Posterior cingulate gyrus (tissue), 11 donors: ENCODE measurements at places on chromosomes 1 and 21.

DNA sequence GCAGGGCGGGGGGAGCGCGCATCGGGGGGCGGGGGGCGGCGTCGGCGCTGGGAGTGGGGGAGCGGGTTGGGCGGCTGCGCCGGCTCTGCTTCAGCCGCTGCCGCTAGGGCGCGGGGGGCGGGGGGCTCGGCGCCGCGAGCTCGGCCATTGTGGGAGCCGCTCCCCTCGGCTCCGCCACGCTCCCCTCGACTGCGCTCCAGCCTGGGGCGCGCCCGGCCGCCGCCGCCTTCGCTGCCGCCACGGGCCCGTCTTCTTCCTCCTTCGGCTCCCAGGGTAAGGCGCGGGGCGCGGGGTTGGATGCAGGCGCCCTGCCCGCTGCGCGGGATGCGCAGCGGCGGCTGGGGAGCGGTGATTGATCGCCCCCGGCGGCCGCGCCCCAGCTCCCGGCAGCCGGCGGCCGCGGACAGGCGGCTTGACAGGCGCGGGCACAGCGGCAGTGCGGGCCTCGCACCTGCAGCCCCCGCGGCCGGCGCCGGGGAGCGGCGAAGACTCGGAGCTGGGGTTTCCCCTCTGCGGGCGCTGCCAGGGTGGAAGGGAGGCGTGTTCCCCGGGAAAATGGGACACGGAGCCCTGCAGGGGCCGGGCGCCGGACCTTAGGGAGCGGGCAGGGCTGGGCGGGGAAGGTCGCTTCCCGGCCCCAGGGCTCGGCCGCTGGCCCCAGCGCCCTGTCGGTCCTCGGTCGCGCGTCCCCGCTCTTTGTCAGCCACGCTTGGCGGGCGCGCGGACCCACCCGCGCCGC lies 55.3 kb downstream of the NDUFS5 start:
- DNase-seq, result no peak

DNA sequence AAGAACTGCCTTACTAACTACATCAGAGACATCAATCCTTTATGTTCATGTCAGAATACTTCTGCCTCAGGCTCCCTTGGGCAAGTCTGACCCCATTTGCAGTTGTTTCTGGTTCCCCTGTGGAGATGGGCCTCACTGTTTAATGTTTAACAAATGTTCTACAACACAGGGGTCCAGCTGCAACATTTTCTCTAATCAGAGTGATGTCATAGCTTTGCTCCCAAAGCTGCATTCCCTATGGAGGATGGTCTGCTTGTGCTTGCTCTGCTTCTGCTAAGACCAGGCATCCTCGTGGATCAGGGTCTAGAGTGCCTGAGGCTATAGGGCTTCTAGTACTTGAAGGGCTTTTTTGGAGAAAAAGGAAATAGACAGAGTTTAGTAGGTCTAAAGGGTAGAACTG lies 1071.2 kb downstream of the TTLL7 start:
- DNase-seq, result no peak

DNA sequence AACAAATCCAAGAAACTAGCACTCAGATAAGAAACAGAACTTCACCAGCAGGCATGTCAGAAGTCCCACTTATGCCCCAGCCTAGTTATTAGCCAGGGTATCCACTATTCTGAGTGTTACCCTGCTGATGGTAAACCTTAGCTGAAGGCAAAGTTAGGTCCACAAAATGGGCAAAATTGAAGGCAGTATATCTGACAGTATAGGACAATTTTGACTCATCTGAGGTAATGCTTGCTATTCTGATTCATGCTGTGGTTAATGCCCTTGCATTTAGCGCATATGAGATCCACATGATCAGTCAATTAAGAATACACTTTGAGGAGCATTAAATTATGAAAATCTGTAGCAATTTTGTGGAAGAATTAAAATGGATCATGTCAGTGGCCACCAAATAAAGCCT lies 15.1 kb downstream of the IFI44 start:
- DNase-seq, result no peak

DNA sequence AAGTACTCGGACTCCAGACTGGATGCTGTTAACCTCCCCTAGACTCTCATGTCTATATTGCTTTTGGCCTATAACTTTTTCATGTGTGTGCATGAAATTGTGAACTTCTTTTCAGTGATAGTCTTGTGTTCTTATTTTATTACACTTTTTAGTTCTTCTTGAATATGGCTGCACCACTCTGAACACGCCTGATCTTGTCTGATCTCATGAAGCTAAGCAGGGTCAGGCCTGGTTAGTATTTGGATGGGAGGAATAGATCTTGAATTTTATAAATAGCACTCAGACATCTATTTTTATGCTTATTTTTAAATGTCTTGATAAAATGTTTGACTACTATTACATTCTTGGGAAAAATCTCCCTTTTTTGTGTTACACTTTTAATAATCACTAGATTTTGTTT lies 22.4 kb downstream of the TCP10L start:
- no peak for DNase-seq

DNA sequence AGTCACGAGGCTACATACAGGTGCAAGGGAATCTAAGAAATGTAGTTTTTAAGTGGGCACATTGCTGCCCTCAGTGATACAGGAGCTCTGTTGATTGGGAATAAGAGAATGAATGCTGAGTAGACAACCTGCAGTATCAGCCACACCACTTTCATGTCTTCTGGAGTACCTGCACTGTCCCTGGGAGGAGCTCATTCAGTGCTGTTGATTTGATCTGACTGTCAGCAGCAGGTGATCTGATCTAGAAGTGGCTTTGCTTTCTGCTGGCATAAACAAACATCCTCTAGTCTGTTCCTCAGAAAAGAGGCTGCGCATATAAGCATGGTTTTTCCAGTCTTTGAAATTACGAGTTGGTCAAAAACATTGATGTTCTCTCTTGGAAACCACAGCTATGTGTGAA lies 35.5 kb upstream of the LRRC52 start:
- no peak for DNase-seq

DNA sequence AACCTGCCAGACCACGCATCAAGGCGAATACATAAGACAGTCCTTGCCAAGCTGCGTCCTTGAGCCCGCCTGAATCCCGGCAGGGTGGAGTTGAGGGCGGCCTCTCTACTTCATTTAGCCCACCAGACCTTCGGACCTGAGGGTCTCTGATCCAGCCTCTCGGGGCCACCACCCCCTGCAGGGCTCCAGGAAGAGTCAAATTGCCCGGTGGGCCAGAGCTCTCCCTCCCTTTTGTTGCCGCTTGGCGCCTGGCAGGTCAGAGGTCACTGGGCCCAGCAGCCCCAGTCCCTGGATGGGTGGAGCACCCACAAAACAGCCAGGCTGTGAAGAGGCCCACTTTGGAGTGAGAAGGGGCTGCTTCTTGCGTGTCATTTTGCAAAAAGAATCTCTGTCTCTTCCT lies 9.0 kb downstream of the GNG4 start:
- DNase-seq, result no peak

GRCh38 chr1:3170561-3171453 lies 101.8 kb downstream of the PRDM16 start:
- peak; percentile 65 for DNase-seq

DNA sequence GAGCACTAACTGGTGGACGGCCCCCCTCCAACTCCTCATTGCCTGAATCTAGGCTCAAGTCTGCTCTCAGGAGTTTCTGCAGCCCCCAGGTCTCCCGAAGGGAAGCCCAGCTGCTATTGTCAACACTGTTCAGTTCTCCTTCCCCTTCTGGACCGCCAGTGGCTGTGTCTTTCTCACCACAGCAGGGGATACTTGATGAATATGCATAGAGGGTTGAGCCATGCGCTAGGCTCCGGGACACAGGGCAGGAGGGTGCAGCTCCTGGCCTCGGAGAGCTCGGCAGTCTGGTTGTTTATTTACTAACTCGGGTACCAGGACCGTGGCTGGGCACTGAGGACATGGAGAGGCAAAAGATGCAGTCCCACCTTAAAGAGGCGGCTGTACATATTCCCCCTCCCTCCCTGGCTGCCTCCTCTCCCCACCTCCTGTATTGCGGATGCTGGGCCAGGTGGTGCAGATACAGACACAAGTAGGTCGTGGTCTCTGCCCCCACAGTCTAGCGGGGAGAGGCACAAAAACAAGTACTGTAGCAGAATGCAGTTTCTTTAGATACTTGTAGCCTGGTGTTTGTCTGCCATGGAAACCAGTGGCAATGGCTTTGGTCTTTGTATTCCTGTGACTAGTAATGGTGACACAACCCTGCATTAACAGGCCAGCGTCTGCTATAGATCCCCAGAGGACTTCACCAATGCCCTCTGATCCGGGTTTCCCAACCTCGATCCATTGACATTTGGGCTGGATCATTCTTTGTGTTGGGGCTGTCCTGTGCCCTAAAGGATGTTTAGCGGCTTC lies 26.2 kb downstream of the ARHGEF10L start:
- no peak for DNase-seq

GRCh38 chr1:177439301-177439700 lies 268.5 kb downstream of the BRINP2 start:
- DNase-seq, result no peak

DNA sequence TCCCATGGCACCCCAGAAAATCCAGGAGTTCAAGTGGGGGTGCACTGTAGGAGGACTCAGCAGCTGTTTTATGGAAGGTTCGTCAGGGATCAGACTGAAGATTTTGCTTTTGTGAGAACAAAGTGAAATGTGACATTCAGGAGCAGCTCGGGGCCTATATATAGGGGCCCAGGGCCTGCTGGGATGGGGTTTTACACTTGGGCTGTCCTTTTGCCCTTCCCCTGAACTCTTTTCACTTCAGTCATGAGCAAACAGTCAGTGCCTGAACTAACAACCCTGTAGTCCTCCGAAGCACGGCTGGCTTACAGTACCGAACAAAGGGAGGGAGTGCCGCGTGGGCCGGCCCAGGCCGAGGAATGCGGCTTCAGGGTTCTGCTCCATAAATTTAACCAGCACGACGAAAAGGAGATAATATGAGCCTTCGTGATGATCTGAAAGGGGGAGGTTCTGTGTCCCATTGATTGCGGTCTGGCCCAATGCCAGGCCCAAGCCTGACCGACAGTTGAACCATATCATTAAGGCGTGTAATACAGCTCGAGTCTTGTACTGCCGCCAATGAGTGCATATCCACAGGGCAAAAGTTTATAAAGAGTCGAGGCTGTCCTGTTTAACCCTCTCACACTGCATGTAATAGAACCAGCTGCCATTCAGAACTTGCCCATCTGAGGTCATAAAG lies 139.9 kb downstream of the DHRS3 start:
- no peak for DNase-seq

DNA sequence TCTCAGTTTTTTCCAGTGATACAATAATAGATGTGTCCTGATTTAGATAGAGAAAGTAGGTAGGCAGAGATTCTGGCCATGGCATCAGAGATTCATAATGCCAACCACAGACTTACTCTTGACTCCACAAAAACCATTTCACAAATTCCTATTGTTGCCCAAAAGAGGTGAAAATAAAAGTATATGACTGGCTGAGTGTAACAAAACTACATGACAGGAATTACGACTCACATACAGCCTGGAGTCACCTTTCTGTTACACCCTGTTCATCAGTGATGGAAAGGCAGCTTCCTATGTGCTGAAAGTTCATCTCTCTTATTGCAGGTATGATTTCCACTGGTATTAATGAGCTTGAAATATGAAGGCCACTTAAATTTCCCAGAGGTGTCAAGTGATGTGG lies 72.3 kb downstream of the MPZL1 start:
- DNase-seq, result no peak

DNA sequence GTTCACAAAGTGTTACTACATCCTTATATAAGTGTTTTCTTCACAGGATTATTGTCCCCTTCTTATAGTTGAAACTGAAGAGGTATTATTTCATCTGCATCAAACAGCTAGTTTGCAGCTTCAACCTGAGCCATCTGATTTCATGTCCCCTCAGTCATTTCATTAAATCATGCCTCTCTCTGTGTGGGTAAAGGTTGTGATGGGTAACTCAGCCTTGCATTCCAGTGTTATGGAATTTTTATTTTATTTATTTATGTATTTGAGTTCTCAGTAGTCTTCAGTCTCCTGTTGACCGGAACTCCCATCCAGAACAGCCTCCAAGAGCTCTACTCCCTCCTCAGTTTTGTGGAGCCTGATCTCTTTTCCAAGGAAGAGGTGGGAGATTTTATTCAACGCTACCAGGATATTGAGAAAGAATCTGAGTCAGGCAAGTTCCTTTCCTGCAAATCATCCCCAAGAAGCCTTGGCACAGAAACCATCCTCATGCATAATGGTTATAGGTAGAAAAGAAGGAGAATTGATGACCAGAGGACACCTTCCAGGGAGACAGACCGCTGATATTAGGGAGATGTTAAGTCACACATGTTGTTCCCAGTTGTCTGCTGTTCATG lies 21.8 kb downstream of the CHD1L start:
- DNase-seq, result no peak

DNA sequence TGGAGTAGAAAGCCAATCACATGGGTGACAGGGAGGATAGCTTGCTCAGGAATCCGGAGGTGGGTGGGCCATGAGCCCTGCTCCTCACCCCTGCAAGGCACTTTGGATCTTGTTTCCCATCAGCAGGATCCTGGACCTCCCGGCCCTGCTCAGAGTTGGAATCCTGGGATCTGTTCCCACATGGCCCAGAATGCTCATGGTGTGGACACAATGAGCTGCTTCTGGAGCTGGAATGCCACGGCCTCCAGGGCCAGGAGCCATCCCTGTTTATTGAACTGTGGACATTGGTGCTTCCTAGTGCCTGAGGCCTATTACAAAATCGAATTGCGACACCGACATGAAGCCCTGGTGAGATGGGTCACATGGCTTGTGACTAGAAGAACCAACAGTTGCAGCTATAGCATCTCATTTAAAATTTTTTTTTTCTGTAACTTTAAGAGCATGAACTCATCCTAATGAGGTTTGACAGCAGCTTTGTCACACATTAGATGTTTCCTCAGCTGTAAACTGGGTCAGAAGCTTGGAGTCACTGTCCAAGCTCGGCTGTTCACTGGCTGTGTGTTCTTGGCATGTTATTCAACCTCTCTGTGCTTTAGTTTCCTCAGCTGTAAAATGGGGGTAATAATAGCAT lies 40.4 kb upstream of the GOLT1A start:
- DNase-seq, result no peak

- no peak for DNase-seq
Measured at GRCh38 chr1:168466092-168466713, 77.6 kb downstream of the XCL2 start.

DNA sequence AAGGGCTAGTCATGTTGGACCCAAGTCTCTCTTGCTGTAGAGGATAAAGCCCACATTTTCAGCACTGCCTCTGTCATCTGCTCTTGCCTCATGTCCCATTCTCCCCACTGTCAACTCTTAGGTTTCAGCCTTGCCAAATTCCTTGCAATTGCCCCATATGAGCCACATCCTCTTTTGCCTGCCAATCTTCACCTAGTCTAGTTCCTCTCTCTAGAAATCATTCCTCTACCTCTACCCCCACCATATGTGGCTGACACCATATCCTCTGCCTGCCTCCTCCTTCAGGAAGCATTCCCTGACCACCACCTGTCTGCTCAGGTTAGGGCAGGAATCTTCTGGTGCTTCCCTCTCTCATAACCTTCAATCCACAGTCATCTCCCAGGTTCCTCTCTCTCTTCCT lies 38.2 kb downstream of the SLC9A1 start:
- no peak for DNase-seq

- no peak for DNase-seq
Measured at GRCh38 chr21:14617040-14617393, 70.9 kb upstream of the SAMSN1 start.

DNA sequence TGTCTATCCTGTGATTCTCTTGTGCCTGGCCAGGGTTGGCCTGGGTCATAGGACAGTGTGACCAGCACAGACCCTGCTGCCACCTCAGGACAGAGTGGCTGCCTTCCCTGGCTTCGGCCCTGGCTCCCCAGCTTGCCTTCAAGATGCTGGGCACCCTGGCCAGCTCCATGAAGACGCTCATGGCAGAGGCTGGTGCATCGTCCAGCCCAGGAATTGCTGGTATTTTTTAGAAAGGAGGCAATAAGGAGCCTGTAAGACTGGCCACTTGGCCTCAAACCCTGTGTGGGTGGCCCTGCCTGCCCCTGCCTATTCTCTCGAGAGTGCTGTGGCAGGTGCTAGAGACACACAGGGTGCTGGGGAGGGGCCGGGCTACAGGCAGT lies 70.4 kb upstream of the ACTRT2 start:
- DNase-seq, result peak; percentile 1
